ENCODE measurements at places on chromosomes 12 and 14.

DNA sequence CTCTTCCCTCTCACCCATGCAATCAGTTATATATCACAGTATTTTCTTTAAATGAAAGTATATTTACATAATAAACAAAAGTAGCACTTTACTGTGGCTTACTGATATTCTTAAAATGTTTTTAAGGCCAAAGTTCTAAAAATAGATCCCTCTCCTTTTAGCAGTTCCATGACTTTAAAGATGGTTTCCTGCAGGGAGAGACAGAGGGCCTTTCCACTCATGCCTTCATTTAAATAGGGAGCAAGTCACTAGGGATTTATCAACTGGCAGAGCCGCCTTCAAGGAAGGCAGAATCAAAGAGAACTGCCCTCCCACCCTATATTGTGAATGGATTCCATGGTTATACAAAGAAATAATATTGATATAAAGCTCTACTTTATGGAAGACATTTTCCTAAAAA lies 55.5 kb downstream of the DUSP16 start:
- no peak for DNase-seq

- no peak for DNase-seq
Observed at GRCh38 chr14:32545095-32545494, 216.0 kb downstream of the AKAP6 start.

DNA sequence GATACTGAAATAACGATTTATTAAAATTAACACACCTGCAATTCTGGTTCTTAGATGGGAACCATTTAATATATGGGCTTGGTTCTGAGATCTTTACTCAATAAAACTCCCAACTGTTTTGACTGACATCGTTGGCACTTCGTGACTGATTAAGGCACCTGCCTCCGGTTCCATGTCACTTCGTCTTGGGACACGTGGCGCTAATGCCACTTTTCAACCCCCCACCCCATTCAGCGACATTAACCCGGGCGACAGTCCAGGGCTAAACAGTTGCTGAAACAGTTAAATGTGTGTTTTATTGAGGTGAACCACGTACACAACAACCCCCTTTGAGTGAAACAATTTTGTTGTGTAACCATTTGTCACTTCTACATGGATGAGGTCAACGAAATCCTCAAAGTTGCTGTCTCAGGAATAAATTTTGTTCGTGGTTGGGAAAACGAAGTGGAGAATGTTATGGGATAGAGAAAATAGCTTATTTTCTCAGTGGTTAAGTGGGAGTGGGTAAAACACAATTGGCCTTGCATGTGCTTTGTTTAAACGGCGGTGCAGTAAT lies 9.9 kb upstream of the SLC38A2 start:
- no peak for DNase-seq

DNA sequence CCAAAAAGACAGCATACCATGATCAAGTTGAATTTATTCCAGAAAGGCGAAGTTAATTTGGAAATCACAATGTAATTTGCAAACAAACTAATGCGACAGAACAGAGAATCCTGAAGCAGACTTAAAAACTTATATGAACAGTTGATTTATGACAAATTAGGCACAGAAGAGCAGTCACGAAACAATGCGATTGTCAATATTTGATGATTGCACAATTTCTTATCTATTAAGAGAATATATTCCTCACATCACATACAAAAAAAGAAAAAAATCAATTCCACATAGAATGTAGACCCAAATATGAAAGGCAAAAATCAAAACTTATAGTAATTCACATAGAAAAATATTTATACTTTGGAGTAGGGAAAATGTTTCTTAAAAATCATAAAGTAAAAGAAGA lies 28.9 kb downstream of the COX16 start:
- DNase-seq, result no peak

DNA sequence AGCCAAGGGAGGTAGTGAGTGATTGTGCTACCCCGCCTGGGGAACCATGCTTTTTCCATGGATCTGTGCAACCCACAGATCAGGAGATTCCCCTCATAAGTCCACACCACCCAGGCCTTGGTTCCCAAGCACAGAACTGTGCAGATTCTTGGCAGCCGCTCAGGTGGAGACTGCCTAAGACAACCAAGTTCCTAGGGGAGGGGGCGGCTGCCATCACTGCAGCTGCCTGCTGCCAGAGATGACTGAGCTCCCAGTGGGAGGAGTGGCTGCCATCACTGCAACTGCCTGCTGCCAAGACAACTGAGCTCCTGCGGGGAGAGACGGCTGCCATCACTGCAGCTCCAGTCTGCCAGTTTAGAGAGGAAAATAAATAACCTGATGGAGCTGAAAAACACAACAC lies 138.3 kb upstream of the GARIN2 start:
- DNase-seq, result no peak

- DNase-seq, result no peak
Observed at GRCh38 chr12:46212108-46212982, 56.5 kb downstream of the SLC38A1 start.

- no peak for DNase-seq
Observed at GRCh38 chr12:93663006-93663728, 14.0 kb upstream of the CRADD start.

DNA sequence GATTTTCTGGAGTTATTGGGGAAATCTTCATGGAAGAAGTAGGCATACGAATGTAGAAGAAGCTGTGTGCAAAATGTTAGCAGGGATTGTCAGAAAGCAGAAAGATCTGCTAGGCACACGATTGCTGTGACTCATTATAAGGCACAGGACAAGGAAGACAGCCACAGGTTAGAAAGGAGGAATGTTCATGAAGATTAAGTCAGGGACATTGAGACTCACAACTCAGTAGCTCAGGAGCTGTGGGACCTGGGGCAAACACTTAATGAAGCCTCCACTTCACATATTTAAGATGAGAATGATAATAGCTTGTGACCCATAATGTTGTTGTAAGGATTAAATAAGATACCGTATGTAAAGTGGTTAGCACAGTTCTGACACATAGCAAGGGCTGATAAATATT lies 26.6 kb upstream of the RTRAF start:
- no peak for DNase-seq

- DNase-seq, result no peak
Observed at GRCh38 chr12:121223292-121224285, 13.7 kb downstream of the P2RX4 start.

GRCh38 chr14:62674563-62675237 lies 370.6 kb downstream of the KCNH5 start:
- DNase-seq, result no peak

GRCh38 chr14:72755766-72756165 lies 138.1 kb downstream of the DPF3 start:
- DNase-seq, result no peak

DNA sequence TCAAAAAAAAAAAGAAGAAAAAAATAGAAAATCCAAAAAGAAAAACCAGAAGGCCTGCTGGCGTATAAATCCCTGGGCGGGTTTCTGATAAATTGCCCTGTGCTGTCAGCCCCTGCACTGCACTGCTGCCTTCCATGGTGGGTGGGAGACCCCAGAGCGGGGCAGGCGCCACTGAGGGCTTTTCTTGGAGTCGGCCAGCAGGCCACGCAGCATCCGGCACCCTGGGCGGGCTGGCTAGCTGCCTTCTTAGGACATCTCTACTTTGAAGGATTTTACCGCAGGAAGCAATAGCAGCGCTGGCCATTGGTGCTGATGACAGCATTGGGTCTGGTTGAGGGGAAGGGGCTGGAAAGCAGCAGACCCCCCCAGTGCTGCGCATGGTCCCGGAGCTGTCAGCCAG lies 29.1 kb downstream of the IL31 start:
- no peak for DNase-seq

- DNase-seq, result no peak
Observed at GRCh38 chr12:40969796-40970195, 218.3 kb upstream of the PDZRN4 start.

GRCh38 chr12:95418142-95418541 lies 55.8 kb upstream of the METAP2 start:
- no peak for DNase-seq

DNA sequence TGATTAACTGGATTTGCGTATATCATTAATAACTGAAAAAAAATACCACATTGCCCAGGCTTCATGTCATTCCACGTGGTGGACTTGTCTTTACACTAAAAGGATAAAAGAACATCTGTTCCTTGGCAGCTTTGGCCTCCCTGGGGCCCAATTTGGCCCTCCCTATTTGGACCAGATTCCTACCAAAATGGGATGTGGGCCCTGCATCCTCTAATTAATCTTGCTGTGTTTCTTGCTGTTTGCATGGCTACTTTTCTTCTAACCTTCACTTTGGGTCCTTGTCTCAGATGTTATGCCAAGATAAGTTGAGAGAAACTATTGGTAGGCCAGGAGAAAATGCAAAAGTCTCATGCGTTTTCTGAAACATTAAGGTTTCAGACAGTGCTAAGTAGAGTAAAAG lies 57.5 kb downstream of the PTHLH start:
- DNase-seq, result no peak

GRCh38 chr12:46627686-46628085 lies 198.1 kb downstream of the SLC38A4 start:
- no peak for DNase-seq

DNA sequence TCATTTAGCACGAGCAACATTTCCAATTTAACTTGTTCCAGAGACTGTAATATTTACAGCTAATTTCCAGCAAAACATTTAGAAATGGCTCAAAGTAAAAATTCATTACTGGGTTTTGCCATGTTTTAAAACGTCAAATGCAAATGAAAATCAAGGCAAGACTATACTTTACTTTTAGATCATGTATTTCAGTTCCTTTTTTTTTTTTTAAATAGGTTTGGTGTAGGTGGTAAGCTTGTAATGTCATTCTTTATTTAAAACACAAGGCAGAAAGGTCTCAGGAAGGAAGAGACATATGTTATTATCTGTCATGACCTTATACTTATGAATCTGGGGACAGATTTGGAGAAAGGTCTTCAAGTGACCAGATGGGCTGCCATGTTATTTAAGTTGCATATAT lies 54.1 kb downstream of the GRIP1 start:
- no peak for DNase-seq

- no peak for DNase-seq
Observed at GRCh38 chr14:56087671-56088471, 30.3 kb upstream of the PELI2 start.

GRCh38 chr12:72271451-72272090 lies 599 bp upstream of the TRHDE start:
- DNase-seq, result peak; percentile 7

DNA sequence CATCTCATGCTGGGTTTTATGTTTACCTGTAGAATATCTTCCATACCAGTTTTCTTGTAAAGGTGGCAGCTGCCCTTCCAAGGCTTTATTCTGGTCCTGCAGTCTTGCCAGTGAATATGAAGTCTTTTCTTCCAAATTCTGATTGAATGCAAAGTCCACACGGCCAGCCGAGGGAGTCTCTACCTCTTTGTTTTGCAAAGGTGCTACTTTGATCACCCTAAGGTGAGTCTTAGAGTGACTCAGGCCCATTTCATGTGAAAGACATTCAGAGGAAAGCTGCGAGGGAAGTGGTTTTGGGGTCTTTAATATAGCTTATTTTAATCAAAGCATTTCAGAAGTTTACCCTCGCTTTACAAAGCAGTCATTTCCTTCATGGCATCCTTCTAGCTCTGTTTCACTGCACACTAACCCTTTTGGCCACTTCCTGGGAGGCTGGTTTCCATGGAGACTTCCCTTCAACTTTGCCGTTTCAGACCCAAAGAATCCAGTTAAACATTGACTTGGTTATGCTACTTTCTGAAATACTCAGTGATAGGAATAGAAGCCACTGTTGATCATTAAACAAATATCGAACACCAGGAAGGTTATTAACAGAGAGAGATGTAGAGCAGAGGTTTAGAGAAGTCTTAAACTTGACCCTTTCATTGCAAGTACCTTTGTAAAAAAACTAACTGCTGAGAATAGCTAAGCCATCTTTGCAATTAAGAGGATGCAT lies at the start of gene CCDC198:
CCDC198 (minus strand) TSS at position 391 of the 715 bp plus-strand sequence; CDS start at position 249, 142 bp downstream.
- no peak for DNase-seq

GRCh38 chr14:99803803-99804202 lies 10.6 kb downstream of the EML1 start:
- no peak for DNase-seq

DNA sequence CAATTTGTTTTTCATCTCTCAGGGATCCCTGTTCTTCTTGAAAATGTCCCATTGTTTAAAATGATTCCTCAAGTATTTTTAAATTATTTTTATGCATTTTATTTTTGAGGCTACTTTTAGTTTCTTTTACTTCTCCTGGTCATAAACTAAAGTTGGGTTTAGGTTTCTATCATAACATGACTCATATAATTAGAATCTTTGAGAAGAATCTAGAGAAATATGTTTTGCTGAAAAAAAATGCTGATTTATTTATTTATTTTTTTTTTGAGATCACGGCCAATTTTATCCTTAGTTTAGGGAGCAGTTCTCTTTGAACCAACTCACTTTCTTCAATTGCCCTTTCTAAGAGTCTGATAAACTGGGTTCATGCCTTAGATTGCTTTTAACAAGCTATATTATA lies 1157.1 kb downstream of the BCL11B start:
- DNase-seq, result no peak

DNA sequence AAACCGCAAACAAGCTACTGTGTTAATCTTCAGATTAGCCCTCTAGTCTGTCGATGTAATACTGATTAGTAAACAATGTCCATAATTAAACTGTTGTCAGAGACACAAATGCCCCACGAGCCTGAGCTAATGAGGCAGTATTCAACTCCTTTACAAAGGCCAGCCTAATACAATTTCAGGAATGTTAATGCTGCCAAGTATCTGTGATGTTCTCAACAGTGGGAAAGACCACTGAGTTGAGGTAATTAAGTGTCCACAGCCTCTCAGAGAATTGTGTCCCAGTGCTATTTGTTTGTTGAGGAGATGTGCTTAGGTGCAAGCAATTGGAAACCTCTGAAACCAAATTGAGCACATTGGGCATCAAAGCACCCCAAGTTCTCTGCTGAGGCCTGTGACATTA lies 139.4 kb upstream of the CDKN3 start:
- DNase-seq, result no peak

DNA sequence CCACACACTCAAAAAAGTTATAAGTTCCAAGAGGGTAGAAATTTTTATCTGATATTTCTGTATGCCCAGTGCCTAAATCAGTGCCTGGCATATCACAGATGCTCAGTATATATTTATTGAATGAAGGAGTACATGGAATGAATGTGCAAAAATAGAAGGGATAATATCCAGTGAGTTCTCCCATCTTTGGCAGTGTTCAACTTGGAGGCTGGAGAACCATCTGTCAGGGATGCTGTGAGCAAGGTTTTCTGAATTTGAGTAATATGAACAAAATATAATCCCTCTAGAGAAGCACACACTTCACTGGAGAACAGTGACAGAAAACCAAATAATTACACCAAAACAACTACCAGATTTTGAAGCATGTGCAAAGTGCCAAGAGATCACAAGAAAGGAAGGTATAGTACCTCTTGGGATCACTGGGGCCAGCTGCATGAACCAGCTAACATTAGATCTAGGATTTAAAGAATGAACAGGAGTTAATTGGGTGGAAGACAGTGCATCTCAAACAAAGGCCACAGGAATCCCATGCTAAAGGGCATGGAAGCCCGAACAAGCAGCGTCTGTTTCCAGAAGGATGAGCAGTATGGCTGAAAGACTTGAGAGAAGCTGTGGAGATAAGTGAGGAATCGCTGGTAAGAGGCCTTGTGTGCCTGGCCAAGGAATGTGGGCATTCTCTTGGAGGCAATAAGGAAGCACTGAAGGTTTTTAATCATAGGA lies 11.5 kb downstream of the SLC8A3 start:
- no peak for DNase-seq
